ENCODE measurements at places on chromosomes 12 and 14. TPM values are rescaled to one million over a fixed set of nuclear protein-coding genes. Genes with fewer than 3 reads are reported as not detected.
A peak's percentile ranks its signal among the peaks of the same experiment; 100 is the strongest.

DNA sequence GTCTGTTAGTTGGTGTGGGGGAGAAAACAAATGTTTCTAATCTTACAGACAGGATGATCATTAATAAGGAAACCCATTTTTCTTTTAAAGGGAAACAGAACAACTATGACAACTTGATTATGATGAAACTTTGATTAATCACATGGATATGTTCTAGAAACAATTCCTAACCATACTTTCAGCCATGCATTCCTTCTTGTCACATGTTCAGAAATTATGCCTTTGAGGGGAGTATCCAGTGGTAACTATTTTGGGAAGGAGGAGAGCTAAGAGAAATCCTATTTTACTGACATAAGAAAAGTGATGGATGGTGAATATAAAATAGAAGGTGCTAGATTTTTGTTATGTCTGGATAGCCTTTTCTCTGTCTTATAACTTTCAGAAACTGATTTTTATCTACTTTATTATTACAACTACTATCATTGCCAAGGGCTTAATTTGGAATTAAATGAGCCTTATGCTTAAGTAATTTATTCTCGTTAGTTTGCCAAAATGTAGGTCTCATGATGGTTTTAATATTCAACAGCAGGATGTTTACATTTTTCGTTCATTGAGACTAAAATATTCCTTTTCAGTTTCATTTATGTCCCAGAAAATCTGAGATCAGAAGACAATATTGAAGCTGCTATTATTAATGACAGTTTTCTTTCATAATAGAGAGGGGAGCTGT lies 200.1 kb downstream of the TMTC2 start:
- no peak for DNase-seq

- DNase-seq = no peak
Observed at GRCh38 chr14:100058777-100059437, 6.3 kb upstream of the EVL start.

GRCh38 chr14:69259527-69260189 lies at the start of gene GALNT16:
Gene GALNT16, plus strand, starts transcription at chr14:69260158. Its CDS starts 133 bp downstream, at chr14:69260291.
- no peak for DNase-seq

DNA sequence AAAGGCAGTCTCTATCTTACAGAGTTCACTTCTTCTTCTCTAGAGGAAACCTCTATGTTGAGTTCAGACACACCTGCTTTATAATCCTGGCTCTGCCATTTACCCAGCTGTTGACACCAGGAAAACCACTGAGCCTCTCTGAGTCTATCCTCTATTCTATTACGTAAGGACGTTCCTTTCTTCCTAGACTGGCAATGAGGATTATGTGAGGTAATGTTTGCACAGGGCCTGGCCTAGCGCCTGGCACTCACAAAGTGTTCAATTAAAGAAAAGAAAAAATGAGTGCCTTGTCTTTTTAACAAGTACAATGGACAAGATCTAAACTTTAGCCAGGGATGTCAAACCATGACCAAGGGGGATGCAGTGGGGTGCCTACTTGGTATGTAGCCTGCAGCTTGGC lies 641.9 kb upstream of the TBX3 start:
- no peak for DNase-seq

RHOJ gene
- 9.7 TPM for total RNA-seq

- DNase-seq = no peak
Observed at GRCh38 chr14:103259801-103260628, 74.0 kb upstream of the EIF5 start.

KRT85 gene
- not detected for total RNA-seq

DNA sequence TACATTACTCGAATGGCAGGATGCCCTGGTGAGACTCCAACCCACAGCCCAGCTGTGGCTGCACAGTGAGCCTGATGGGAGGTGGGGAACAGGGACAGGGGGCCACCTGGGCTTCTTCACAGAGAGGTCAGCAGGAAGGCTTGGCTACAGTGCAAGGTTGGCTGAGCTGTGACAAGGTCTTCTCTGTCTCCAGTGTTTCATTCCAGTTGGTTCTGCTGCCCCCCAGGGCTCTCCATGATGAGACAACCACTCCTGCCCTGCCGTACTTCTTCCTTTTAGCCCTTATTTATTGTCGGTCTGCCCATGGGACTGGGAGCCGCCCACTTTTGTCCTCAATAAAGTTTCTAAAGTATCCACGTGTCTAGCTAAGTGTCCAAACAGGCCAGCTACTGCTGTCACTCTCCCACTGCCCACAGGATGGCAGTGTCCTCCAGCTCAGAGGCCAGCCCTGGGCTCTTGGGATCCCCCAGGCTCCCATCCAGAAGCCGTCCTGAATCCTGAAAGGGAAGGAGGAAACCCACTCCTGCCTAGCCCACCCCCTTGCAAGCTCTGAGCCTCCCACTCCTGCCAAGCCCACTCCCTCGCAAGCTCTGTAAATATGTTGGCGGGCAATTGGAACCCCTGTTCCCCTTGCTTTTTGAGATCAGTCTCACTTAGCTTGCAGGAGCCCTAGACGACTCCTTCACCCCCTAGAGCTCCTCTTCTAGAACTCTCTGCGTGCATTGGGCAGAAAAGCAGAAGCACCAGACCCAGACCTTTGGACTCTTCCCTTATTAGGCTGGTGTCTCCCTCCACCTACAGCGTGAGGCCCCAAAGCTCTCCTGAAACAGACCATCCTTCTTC lies 5.4 kb downstream of the C1QL4 start:
- DNase-seq = peak; percentile 63

DNA sequence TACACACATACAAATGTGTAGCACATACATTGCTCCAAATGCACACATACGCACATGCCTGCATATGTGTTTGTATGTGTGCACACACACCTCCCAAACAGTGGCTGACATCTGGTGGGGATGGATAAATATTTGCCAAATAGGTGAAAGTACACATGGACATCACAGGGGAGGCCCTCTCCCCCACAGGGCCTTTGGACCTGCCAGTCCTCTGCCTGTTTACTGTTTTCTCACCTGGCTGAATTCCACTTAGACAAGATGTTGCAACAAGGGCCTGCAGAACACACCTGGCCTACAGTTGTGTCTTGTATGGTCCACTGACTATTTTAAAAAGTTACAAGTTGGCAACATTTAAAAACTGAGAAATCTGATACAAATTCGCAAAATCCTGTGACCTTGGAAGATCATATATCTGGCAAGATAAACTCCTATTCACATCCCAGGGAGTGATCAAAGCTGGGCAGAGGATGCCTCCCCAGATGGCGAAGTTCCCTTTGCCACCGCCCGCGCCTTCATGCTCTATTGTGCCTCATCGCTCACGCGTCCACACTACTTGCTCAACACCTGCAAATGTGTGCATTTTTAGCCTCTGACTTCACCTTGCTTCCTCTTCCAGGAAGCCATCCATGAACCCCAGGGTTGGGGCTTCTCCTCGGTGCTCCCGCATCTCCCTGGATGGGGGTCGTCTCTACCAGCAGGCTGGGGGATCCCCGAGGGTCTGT lies 118.4 kb upstream of the FZD10 start:
- DNase-seq = no peak

DNA sequence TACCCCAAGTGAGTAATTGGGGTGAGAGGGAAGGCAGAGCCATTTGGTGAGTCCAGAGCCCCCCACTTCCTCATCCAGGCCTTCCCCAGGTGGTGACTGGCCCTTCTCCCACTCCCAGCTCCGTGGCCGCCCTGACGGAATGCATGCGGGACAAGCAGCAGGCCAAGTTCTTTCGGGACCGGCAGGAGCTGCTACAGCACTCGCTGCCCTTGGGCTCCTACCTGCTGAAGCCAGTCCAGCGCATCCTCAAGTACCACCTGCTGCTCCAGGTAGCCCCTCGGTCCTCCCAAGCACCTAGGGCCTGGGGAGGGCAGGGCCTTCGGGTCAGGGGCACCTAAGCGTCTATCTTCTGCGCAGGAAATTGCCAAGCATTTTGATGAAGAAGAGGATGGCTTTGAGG lies 26.5 kb downstream of the PLEKHG3 start:
- DNase-seq = no peak

DNA sequence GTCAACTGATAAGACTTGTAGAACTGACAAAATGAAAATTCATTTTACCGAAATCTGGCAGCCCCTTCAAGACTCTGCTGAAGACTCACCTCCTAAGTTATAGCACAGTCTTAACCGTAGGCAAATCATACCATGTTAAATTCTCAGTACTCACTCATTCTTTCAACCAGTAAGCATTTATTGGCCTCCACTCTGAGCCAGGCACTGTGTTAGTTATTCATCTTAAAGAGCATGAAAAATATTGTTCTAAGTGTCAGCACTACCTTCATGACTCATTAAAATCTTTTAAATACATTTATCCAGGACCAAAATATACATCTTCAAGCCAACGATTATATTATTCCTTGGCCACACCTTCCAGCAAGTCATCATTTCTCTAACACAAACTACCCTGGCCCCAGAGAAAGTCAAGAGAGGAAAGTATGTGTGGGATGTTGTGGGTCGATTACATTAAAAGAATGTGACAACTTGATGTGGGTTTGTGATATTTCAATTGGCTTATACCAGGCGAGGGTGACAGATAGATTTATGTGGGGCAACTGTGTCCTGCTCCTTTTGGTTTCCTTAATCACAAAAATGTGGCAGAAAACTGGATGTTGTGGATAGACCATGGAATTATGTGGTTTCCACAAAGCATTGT lies 55.0 kb downstream of the TMEM30B start:
- no peak for DNase-seq

- DNase-seq = no peak
Observed at GRCh38 chr12:41573445-41573844, 385.3 kb downstream of the PDZRN4 start.

DNA sequence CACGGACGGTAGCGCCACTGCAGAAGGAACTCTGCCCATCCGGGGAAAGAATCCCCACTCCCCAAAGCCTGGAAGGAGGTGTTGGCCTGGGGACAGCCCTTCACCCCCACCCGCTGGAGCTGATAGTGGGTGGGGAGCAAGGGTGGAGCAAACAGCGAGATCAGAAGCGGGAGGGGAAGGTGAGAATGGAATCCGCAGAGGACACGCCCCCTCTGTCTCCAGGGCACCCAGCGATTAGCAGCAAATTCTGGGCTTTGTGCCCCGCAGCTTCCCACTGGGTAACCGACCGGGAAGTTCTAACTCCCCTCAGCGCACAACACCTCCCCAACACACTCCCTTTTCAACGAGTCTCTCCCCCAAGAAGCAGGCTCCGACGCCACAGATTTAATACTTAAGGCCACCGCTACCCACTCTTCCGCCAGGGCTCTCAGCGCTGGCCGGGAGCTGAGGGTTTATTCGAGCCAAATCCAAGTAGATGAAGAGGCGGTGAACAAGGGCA lies 1.4 kb downstream of the SLC25A29 start:
- no peak for DNase-seq

- DNase-seq = no peak
Observed at GRCh38 chr12:125685915-125686314, 620.7 kb downstream of the AACS start.

DNA sequence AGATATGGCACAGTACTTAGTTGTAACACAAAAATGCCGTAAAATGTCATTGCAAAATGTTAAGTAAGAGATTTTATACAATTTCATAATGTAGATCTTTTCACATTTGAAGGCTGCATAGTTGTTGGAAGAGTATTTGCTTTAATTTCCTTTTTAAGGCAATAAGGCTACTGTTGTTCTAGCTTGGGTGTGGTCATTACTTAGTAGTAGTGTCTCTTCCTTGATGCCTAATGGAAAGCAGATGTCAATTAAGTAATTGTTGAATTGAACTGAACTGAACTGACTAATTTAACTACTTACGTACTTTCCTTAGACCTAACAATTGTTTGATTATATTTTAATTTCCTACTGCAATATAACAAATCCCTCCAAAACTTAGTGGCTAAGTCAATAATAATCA lies 181.7 kb downstream of the FLRT2 start:
- no peak for DNase-seq

DNA sequence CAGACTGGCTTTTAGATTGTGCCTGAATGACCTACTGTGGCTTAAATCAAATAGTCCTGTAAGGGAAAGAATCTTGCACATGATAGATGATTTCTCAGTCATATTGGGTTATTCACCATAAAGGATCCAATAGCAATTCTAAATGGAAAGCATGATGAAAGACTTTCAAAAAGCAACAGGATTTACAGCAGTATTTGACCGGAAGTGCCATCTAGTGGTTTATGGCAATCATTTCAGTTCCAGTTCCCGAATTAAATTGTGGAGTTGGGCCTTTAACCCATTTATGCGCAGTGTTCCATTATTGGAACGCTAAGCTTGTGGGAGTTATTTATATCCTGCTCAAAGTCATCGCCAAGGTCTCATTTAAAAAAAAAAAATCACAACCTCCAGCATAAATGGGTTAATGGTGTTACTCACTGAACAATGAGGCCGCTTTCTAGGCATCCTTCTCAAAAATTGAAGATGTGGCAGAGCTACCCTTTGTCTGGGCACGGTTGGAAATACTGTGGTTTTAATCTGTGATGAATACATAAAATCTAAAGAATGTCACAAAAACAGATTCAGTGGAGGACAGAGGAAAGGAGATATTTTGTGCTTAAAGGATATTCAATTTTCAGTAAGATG lies 60.8 kb upstream of the REP15 start:
- DNase-seq = peak; percentile 62

DNA sequence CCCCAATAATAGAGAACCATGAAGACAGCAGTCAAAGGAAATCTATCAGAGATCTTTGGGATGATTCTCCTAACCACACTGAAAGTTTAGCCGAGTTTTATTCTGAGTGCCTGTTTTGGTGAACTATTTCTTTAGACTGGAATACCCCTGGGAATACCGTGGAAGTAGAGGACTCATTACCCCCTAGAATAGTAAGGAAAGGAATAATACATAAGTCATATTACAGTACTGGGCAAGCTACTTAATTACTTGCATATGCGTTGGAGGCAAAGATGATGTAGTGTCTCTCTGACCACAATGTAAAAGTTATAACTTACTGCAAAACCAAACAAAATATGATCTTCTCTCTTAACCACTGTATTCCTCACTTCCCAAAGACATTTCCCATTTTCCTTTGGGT lies 25.5 kb downstream of the ZC2HC1C start:
- no peak for DNase-seq

GRCh38 chr12:108665608-108666202 lies 32.0 kb upstream of the SELPLG start:
- DNase-seq = no peak

GRCh38 chr12:94948232-94948810 lies 55.2 kb downstream of the NDUFA12 start:
- no peak for DNase-seq

DNA sequence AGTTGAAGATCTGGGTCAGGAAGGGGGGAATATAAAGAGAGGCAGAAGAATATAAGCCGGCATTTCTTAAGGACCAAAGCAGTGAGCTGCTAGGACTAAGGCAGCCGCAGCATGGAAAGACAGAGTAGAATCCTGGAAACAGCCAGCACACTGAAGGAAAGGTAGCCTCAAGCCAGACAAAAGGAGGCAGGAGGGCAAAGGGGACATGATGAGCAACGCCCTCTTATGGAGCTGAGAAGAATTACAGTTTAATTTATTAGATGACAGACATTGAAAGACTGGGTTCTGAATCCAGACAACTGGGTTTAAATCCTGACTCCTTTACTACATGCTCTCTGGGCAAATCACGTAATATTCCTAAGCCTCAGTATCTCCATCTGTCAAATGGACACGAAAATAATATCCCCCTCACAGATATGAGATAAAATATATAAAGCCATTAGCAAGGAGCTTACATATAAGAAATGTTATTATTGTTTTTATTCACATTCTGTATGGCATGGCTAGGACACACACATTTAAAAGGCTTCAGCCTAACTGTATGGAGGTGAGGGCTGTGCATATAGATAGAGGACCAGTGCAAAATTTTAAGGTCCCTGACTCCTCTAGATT lies 8.1 kb upstream of the PCED1B start:
- DNase-seq = no peak

Data from HFFc6 (cell line).